Naive thymus-derived CD8-positive, alpha-beta T cell (primary cell): ENCODE measurements at places on chromosomes 6 and 20.

GRCh38 chr20:63473555-63474449 is 1.3 kb upstream of the KCNQ2 start:
- DNase-seq = no peak

GRCh38 chr20:50993876-50994275 is 29.0 kb downstream of the KCNG1 start:
- no peak for DNase-seq

GRCh38 chr20:1429143-1429728 is 36.4 kb upstream of the FKBP1A start:
- no peak for DNase-seq

GRCh38 chr6:33217246-33217645 is 8.9 kb downstream of the RING1 start:
- no peak for DNase-seq

DNA sequence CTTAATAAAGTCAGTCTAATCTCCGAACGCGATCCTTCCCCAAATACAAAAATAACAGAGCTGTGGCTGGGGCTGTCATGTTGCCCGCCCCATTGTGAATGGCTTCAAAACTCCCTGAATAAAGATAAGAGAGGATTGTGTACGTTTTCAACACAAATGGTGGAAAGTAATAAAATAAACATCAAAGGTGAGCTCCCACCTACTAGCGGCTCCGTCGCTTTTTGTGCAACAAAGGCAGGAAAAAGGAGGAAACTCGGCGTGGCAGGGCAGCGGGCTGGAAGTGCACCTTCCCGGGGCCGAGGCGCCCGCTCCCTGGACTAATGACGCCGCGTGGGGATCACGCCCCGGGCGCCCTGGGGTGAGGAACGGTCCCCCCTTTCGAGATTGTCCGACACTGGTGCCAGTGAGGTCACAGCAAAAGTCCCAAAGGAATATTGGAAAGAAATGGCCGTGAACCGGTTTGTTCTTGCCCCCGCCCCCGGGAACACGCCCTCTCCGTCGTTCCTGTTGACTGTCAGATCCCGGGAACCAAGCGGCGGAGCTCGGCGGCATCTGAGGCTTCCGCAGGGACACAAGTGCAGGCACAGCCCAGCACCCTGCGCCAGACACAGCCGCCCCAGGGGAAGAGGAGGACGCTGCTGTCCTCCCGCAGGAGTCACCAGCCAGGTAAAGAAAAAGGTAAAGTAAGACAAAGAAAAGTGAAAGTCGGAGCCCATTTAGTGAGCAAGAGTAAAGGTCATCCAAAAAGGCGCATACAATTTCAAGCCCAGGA is 1.1 kb upstream of the FOXQ1 start:
- no peak for DNase-seq
